Stimulated activated CD4-positive, alpha-beta T cell treated with anti-CD3 and anti-CD28 coated beads, Interleukin-12 subunit alpha, Interleukin-12 subunit beta, amount 100 ng/mL, for 48 hours (primary cell): ENCODE measurements at places on chromosomes 12 and 14.

DNA sequence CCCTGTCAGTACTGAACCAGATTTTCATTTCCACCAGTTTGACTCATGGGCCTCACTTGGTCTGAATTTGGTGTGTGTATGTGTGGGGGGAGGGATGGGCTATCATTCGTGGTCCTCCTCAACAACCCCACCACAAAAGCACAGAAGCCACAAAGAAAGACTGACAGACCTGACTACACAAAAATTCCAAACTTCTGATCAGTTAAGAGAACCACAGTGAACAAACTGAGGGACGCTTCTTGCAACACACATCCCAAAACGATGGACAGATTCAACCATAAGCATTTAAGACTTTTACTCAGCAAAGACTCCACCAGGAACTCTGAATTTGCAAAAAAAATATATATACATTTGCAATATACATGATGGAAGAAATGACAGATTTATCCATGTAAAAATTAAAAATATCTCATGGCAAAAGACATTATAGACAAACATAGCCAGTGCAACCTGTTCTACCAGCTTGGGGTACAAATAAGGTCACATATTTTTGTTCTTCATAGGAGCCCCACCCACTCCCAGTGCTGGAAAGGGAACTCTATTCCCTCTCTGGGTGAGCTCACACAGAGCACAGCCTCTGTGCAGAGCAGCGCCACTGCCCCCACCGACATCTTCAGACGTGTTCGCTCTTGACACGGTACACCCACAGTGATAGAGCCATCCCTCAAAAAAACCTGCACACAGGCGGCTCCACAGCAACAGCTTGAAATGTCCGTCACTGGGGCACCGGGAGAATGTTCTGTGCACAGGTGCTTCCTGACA, 49.7 kb downstream of the JAG2 start:
- no peak for DNase-seq

DNA sequence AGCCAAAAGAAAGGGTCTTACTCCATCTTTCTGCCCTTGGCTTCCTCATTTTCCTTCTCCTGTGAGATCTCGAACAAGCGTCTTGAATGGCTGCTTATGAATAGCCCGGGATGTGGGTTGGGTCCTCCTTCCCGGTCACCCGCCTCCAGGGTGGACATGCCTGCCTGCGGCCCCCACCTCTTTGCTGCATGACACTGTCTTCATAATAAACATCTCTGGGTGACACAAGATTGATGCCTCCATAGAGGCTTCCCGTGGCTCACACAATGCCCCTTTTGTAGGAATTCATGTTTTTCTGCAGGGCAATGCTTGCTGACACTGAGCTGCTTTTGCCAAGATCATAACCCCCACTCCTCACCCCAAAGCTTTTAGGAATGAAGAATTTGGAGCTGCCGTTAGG, 125.9 kb downstream of the ZNF664 start:
- no peak for DNase-seq

DNA sequence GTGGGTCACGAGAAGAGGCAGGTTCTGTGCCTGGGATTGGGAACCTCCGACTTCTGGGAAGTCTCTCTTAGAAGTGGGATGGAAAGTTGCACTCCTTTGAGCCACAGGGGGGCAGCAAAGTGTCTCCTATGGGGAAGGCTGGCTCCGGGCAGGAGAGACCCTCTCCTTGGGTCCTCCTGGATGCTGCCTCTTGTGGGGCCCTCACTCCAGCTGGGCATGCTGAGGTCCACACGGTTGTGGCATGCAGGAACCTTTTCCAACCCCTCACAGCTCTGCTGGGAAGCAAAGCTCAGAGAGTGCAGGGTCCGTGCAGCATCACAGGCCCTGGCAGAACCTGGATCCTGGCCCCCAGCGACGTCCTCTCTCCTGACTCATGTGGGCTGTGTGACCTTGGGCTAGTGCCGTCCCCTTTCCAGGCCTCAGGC, 17.4 kb downstream of the SDSL start:
- no peak for DNase-seq

DNA sequence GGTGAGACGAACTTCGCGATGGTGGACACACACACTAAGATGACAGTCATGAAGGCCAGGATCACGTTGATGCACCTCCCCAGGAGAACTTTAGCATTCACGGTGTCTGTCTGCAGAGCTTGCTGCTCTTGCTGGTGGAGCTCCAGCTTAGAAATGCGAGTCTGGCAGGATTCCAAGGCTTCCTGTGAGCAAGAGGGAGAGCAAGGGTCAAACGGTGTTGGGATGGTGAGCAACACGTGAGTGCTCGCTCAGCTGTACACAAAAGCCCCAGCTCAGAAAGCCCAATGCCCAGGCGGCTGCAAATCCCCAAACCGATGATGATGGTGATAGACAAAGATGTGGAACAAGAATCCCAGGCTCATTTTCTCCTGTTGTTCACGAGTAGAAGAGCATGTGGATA, 78.8 kb downstream of the TMCC3 start:
- no peak for DNase-seq

- DNase-seq, result no peak
Measured at GRCh38 chr12:109455706-109456105, 21.4 kb downstream of the KCTD10 start.

DNA sequence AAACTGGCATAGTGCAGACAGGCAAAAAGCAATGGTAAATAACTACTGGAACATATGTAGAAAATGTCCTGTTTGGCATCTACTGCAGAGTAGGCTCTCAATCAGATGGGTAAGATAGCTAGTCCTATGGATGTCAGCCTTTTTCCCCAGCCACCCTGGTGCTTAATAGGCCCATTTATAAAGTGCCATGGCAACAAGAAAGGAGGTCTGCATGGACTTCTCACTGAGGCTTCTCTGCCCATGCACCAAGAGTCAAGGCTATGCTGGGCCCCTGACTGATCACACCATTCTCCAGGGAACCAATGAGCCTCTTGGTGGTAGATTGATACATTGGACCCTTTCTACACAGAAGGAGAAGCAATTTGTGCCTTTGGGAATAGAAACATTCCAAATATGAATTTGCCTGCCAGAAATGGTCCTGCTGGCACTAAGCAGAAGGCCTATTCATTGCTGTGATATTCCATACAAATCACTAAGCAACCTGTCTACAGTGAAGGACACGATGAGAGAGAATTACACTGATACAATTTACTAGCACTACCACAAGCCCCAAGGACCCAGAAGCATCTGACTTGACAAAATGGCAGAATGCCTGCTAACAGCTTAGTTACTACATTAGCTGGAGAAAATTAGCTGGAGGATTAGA, 43.8 kb downstream of the RESF1 start:
- DNase-seq, result no peak

- DNase-seq, result no peak
Measured at GRCh38 chr14:60723116-60723906, 840 bp downstream of the SIX4 start.

DNA sequence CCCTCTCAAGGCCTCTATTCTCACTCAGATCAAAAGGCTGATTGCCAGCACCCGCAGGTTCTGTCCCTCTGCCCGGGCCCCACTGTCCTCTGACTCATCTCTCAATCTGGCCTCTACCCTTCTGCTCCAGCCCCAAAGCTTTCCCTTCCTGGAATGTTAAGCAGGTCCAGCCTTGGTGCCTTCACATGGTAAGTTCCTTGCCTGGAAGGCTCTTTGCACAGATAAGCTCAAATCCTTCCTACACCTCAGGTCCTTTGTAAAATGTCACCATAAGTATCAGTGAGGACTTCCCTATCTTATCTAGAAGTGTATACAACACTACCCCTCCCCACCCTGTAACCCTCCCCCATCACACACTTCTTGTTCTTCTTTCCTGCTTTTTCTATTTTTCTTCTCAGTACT, 22.2 kb downstream of the LPCAT3 start:
- DNase-seq, result no peak

DNA sequence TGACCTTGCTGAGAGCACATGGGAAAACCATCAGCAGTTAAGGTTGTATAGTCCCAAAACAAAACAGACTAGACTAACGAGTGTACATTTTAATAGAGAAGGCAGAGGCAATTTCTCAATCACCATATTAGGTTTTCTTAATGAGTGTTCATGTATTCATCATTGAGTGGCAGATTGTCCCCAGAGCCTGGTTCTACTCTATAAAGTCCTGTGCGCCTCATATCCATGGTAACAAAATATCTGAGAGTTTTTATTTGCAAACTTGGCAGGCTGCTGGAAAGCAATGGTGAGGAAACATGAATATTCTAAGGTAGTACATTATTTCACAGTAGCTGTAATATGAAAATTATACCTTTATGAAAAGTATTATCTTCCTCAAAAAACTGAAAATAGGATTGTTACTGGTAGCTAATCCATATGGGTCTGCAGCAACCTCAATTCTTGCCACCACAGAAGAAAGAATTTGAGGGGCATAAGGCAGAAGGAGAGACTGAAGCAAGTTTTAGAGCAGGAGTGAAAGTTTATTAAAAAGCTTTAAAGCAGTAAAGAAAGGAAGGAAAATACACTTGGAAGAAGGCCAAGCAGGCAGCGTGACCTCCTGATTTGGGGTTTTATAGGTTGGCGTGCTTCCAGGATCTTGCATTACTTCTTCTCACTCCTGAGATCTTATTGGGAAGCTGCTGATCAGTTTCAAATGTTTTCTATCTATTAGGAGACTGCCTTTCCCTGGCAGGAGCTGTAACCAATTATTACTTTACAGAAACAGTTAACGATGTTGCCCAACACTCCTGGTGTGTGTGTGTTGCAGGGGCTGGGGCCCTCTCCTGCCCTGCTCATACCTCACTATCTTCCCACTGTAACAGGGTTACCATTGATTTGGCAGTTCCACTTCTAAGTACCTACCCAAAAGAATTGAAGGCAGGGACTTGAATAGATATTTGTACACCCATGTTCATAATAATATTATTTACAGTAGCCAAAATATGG, 154.0 kb upstream of the NUDT4 start:
- no peak for DNase-seq

DNA sequence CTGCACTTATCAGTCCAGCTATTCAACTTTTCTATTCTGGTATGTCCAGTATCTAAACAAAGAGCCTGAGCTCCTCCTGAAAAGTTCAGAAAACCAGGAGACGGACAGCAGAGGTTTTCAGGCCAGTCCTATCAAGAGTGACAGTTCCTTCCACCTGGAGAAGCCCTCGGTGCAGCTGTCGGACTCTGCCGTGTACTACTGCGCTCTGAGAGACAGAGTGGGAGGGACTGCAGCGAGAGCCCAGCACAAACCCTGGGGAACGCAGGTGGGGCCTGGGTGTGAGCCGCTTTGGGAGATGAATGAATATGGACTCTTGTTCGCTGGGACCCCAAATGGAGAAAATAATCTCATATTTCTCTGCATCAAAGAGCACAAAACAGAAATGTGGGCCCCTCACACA, 329.8 kb upstream of the OR4E1 start:
- no peak for DNase-seq

- peak; percentile 56 for DNase-seq
Measured at GRCh38 chr14:23321572-23322547, 603 bp downstream of the PABPN1 start.

DNA sequence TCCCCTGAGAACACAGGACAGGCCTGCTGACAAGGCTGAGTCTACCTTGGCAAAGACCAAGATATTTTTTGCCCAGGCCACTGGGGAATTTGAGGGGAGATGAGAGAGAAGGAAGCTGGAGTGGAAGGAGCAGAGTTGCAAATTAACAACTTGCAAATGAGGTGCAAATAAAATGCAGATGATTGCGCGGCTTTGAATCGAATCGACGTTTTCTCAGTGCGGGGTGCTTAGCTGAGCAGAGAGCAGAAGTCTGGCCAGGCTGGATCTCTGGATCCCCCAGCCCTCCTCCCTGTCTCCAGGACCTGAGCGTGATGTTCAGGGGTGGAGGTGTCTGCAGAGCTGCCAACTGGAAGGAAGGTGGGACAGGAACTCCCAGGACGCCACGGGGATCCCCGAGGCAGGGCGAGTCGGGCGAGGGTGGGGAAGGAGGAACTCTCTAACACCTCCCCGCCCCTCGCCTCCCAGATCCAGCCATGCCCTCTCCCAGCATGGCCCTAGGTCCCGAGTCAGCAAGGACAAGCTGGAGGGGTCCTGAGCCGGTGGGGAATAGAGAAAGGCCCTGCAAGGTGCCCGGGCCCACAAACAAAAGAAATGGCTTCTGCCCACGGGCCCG, 527 bp upstream of the CARMIL3 start:
- no peak for DNase-seq

- no peak for DNase-seq
Measured at GRCh38 chr12:33587354-33587753, 147.7 kb upstream of the SYT10 start.

DNA sequence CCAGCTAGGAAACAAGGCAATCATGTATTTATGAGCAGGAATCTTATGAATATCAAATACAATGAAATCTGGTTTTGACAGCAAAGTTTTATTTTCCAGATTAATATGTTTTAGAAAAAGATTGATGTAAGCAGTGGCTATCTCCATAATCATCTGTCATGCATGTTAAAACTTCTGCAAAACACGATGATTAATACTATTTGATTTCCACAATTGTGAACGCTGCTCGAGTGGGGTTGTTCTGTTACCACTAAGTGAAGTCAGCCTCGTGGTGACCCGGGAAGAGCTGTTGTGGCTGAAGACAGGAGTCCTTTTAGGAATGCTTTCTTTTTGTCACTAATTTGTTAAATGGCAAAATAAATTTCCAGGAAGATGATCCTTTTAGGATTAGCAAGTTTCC, 9.4 kb downstream of the CFAP251 start:
- DNase-seq, result no peak

- DNase-seq, result no peak
Measured at GRCh38 chr12:124207049-124207448, 87.8 kb upstream of the RFLNA start.

GRCh38 chr14:69263364-69263763, 3.4 kb downstream of the GALNT16 start:
- no peak for DNase-seq

GRCh38 chr12:27957366-27957765, 15.2 kb downstream of the PTHLH start:
- no peak for DNase-seq

- DNase-seq, result peak; percentile 11
Measured at GRCh38 chr14:99687284-99688209, 3.4 kb downstream of the CYP46A1 start.

GRCh38 chr14:57573173-57573572, 79.5 kb upstream of the CCDC198 start:
- DNase-seq, result no peak

DNA sequence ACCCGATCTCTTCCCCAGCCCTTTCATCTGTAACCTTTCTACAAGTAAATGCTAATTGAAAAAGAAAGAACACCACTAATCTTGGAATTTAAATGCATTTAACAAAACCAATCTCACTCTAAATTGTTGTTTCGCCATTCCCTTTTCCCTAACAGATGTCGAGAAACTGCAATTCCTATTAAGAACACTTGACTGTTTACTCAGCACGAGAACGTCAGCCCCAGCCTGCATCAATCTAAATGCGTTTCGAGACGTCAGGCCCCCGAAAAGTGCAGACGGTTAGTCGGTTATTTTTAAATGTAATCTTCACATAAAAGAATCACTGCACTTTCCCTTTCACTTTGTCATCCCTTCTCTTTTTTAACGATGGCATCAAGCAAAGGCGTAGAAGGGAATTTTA, 837.6 kb downstream of the VRK1 start:
- DNase-seq, result no peak
